ENCODE measurements at places on chromosomes 6 and 20. TPM values are rescaled to one million over a fixed set of nuclear protein-coding genes. Genes with fewer than 3 reads are reported as not detected.

DNA sequence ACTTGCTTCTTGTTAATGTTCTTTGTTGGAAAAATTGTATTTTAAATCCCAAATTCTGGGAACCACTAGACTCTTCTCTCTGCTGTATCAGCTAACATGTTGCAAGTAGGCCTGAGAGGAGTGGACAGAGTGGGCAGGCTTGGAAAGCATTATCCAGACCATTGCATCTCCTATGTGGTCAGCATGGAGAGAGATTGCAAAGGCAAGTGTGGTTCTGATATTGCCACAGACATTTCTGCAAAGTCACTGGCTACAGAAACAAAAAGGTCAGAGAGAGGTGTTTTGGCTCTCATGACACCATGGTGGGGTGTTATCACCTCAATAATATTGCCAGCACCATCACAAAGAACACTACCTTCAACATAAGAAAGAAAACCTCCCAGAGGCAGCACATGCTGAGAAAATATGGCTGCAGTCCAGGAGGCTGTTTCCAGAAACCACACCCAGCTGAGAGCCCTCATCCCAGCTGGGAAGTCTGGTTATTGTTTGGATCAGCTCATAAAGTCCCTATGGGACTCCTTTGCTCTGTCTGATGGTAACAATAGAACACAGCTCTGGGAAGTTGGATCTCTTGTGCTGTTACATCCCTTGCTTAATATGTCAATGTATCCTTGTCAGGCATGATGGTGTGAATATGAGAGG is 78.2 kb upstream of the TBX18 start:
- no peak for DNase-seq

GRCh38 chr6:44487586-44487985 is 100.1 kb downstream of the CDC5L start:
- no peak for DNase-seq

GRCh38 chr20:35773154-35773751 is 1.4 kb downstream of the PHF20 start:
- DNase-seq = no peak

DNA sequence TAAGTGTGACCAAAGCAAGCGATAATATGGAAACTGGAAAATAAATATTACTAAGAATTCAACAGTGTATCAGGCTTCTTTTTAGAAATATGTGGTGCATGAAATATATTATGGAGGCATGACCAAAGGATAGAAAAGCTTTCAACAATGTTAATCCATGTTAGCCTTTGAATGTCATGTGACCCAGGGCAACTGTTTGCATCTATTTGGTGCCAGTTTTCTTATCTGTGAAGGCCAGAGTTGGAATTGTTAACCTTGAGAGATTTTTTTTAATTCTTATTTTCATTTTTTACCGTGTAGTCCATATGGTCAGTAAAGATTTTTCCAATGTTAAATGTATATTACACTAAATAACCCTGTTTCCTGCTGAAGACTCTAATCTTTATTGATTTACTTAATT is 411.1 kb downstream of the BCKDHB start:
- DNase-seq = no peak

- DNase-seq = no peak
Observed at GRCh38 chr6:139016337-139017213, 12.0 kb upstream of the ABRACL start.

DNA sequence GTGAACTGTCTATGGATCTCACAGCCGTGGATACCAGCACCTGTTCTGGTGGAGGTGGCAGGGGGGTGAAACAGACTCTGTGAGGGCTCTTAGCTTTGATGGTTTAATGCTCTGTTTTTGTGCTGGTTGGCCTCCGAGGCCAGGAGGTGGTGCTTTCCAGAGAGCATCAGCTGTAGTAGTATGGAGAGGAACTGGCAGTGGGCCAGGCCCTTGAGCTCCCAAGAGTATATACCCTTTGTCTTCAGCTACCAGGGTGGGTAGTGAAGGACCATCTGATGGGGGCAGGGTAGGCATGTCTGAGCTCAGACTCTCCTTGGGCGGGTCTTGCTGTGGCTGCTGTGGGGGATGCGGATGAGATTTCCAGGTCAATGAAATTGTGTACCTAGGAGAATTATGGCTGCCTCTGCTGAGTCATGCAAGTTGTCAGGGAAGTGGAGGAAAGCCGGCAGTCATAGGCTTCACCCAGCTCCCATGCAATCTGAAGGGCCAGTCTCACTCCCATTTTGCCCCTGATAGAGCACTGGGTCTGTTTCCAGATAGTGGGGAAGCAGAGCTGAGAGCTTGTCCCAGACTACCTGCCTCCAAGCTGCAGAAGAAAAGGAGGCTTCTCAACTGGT is 102.7 kb upstream of the AHI1 start:
- no peak for DNase-seq

DNA sequence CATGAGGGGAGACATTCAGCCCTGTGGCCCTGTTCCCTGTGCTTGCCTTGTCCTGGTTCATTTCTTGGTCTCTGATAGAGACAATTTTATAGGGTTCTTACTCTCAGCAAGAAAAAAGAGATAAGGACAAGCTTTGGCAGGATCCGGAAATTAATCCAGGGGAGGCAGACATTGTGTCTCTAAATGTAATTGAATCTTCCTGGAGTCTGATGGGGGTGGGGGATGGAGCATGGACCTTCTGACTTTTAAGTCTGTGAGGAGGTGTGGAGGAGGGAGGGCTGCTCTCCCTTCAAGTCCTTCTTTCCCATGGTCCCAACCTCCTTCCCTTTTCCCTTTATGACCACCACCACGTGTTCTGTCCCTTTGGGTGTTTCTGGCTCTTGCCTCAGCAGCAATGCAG is 512.7 kb downstream of the DHX35 start:
- no peak for DNase-seq

DNA sequence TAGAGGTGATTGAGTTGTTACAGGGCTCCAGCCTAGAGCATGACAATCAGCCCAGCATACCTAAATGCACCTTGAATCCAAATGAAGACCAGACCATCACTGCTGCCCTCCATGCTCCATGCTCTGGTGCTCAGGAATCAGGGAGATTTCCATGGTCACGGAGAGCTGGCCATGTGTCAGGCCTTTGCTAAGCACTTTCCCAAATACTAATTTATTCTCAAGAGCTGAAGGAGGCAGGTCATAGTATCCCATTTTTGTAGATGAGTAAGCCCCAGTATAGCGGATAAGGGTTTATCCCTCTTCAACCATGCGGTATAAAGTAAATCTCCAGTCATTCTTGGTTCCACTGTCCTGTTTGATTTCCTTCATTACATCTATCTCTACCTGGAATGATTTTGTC is 240.8 kb downstream of the TFAP2A start:
- no peak for DNase-seq

DNA sequence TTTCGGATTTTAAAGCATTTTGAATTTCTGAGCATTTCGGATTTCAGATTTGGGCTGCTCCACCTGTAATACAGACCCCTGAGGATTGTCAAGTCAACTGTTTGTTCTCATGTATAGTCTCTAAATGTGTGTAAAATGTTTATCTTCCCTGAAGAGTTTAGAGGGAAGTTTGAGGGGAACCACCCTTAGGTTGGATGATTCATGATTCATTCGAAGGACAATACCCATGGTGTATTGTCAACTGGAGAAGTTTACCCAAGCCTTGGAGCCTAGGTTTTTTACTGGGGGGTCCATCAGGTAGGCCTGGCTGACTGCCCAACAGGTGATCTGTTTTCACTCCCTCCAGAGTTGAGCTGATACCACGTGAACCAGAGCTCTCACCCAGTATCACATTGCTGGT is 18.9 kb downstream of the GSTA4 start:
- DNase-seq = no peak

DNA sequence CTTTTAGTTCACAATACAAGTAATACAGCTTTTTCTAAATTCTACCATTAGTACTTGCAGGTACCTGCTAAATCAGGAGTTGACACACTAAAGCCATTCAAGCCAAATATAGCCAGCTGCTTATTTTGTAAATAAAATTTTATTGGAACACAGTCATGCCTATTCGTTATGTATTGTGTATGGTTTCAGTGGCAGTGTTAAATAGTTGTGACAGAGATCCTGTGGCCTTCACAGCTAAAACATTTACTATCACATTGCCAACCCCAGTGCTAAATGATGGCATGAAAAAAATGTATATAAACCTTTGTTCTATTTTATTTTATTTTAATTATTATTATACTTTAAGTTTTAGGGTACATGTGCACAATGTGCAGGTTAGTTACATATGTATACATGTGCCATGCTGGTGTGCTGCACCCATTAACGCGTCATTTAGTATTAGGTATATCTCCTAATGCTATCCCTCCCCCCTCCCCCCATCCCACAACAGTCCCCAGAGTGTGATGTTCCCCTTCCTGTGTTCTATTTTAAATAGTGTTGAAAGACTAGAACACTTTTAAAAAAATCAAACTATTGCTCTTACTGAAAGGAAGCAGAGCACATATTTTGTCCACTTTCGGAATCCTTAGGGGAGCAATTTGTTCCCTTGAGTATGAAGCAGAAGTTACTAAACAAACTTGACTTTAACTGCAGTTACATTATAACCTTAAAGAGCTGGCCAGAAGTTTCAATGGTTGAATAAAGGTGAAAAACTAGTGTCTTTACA is 115.7 kb downstream of the PRIM2 start:
- DNase-seq = no peak

DNA sequence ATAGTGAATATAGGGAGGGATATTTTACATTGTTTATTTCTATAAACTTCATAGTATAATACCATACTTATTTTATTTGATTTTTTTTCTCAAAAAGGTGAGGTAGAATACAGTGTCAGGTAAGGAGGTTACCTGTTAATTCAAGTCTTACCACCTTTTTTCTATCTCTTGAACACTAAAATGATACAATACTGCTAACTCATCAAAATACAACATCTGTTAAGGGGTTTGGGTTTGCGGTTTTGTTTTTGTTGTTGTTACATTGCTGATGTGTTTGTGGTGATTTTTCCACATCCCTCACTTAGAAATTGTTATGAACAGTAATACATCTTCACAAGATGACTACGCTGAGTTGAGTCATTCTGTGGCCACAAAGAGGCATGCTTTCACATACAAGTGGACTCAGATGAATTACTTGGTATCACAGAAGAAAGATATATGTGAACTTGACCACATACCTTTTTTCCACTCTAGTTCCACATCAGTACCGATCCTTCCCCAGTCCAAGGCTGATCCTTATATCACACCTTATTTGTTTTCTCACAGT is 139.4 kb upstream of the ID4 start:
- no peak for DNase-seq

GRCh38 chr20:48205786-48206185 is 420.5 kb upstream of the SULF2 start:
- no peak for DNase-seq

- DNase-seq = no peak
Observed at GRCh38 chr6:9085054-9085708, 649.8 kb upstream of the SLC35B3 start.

DNA sequence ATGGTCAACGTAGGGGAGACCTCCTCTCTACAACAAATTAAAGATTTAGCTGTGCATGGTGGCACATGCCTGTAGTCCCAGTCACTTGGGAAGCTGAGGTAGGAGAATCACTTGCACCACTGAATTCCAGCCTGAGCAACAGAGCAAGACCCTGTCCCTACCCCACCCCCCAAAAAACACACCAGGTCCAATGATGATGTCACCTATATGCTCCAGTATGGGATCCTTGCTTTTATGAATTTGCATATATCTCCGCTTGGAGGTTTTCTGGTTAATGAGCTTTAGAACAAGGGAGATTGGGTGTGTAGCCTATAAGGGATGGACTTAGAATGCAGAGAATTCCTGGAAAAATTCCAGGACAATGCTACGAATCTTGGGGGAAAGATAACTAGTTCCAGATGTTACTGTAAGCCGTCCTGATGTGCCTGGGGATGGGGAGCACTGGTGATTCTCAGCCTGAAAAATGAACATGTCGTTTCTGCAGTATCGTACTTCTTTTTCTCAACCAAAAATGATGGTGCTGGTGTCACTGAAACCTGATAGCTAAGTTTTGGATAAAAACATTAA is 61.1 kb downstream of the ZBTB2 start:
- DNase-seq = no peak

- DNase-seq = no peak
Observed at GRCh38 chr6:82872185-82872584, 193.5 kb downstream of the UBE3D start.

DNA sequence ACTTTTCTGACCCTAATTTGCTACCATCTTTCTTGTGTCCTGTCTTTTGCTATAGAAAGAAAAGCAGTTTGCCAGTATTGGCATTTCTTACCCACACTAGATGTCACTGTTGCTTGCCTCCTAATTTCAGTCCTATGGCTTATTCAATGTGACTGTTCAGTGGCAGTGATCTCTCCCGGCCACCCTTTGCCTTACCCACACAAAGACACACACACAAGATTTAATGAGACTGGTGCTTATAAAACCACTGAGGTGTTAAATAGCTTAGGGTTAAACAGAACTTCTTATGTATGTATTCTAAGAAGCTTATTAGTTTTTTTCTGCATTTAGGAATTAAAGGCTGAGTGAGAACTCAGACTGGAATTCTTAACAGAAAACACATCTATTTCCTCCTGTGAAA is 233.6 kb upstream of the ASCC3 start:
- DNase-seq = no peak

- no peak for DNase-seq
Observed at GRCh38 chr6:33914645-33915044, 110.8 kb upstream of the MLN start.

- DNase-seq = no peak
Observed at GRCh38 chr6:27139756-27140579, 107.5 kb upstream of the PRSS16 start.

DNA sequence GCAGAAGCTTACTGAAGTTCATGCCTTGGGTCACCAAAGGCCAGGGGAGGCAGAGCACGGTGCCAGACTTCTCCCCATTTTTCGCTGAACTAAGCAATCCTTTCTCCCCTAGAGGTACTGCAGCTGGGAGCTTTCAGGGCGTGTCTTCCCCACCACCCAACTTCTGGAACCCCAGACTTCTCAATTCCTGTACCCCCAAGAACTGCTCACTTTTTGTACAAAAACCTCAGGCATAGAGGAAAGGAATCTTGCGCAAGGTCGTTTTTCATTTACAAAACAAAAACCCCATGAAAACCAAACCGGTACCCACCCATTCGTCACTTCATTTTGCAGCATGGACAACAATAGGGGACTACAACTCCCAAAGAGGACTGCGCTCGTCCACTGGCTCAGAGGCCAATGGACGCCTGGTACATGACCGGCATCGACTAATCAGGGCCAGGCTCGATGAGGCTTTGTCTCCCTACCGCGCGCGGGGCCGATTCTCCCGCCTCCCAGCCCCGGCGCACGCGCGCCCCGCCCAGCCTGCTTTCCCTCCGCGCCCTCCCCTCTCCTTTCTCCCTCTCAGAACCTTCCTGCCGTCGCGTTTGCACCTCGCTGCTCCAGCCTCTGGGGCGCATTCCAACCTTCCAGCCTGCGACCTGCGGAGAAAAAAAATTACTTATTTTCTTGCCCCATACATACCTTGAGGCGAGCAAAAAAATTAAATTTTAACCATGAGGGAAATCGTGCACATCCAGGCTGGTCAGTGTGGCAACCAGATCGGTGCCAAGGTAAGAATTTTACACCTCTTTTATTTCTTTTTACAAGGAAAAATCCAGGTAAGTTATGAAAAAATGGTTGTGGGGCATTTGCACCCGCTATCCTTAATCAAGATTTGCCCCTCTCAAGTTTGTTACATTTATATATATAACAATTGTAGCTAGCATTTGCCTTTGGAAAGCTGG is at the start of gene TUBB:
TUBB (plus strand) TSS at position 562 of the 947 bp plus-strand sequence; CDS start at position 717, 155 bp downstream.
- DNase-seq = peak; percentile 80

The MCCD1 gene
- total RNA-seq = not detected

The COX4I2 gene
- not detected for total RNA-seq

The DEFB124 gene
- not detected for total RNA-seq
